Renal cortical epithelial cell (primary cell): ENCODE measurements at places on chromosomes 3 and 15. TPM values are rescaled to one million over a fixed set of nuclear protein-coding genes. Genes with fewer than 3 reads are reported as not detected.

- no peak for DNase-seq
Measured at GRCh38 chr3:47002171-47003055, 22.9 kb downstream of the NBEAL2 start.

DNA sequence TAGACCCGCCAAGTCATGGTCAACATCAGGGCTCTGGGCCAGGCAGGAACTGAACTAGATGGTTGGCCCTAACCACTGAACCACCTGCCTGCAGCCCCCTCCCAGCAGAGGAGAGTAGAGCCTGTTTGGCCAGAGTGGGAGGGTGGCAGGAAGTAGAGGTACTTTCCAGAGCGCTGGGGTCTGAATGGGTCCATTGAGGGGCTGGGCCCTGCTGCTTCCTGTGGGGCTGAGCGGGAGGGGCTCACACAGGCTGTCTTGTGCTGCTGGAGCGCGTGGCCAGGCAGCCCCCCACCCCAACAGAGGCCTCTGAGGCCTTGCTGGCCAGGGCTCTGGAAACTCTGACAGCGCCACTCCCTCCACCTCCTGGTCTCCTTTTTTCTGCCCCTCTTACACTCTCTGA is 17.4 kb downstream of the CSPG4 start:
- no peak for DNase-seq

- peak; percentile 72 for DNase-seq
Measured at GRCh38 chr3:81003008-81003645, 758.3 kb downstream of the GBE1 start.

- no peak for DNase-seq
Measured at GRCh38 chr3:37086918-37087317, 87.5 kb downstream of the LRRFIP2 start.

DNA sequence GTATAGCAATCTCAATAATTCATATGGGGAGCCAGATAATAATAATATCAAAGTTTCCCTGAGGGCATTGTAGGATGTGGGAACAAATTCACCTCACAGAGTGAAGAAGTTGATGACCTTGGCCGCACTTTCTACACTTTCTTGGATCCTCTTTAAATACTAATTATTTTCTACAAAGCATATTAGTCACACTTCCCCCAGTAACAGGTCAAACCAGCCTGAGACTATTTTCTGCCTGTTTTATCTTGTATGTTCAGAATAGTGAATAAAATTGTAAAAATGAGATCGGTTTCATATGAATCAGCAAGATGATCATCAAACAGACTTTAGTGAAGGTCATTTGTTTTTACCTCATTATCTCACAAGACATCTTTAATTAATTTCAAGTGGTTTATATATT is 2.3 kb upstream of the OR5K3 start:
- DNase-seq, result no peak

DNA sequence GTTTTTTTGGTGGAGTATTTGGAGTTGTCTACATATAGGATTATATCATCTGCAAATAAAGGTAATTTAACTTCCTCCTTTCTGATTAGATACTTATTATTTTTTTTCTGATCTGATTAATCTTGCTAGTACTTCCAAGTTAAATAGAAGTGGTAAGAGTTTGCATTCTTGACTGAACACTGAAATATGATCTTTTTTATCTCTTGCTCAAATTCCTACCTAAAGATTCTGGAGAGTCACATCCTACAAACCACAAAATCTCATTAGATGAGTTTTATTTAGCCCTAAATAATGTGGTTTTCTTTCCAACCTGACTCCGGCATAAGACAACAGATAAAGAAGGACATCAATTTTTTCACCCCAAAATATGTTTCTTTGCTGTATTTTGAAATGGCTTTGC is 977.9 kb upstream of the GBE1 start:
- DNase-seq, result no peak

GRCh38 chr3:67329358-67329757 is 325.1 kb downstream of the SUCLG2 start:
- DNase-seq, result peak; percentile 48

DNA sequence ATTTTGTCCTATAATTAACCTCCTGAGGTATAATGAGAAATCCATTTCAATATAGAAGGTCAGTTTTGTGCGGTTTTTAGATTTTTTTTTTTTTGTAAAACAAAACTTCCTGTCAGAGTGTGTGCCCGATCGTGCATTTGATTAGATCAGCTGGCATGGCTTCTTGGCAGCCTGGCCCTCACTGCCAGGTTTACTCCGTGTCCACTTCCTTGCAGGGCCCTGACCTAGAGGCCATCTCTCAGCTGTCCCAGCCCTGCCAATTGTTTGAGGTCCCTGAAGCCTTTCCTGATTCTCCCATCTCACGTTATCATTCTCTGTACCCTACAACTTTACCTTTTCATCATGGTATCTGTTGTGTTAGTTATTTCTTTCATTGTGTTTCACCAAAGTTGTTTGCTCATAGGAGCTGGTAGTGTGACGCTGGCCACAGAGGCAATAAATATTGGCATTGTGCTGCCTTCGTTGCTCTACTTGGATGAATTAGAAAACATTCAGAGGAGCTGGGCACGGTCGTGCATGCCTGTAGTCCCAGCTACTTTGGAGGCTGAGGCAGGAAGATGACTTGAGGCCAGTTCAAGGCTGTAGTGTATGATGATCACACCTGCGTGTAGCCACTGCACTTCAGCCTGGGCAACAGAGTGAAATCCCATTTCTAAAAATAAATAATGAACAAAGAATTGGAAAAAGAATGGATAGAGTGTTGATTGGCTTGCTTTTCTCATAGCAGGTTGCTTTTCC is 202.0 kb downstream of the GHSR start:
- no peak for DNase-seq

- DNase-seq, result no peak
Measured at GRCh38 chr15:57221134-57221533, 155.2 kb upstream of the CGNL1 start.

DNA sequence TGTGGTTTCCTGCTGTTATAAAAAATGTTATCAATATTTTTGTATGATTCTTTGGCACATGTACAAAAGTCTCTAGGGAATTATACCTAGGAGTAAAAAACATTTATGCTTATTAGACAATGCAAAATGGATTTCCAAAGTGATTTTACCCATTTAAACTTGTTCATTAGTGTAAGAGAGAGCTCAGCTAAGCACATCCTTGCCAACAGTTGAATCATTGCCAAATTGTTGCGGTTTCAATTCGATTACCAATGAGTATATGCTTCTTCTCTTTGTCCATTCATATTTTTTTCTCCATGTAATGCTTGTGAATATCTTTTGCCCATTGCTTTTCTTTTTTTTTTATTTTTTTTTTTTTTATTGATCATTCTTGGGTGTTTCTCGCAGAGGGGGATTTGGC is 17.2 kb downstream of the CASR start:
- DNase-seq, result no peak

DNA sequence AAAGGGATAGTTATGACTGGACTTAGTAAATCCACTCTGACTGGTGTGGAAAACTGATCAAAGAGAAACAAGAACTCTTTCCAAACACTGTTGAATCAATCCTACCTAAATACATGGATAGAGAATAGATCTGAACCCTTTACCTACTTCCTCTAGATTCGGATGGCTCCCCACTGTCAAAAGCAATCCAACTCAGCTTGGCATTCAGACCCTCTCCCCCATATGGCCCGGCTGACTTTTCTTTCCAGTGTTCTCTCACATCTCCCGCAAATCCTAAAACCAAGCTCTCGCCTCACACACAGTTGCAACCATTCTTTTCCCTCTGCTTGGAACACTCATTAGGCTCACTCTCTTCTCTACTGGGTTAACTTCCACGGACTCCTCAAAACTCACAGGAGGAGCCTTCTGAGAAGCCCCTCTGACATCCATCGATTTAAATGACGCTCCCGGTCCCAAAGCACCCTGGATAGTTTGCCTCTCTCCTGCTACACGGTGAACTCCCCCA is 639 bp downstream of the SPICE1 start:
- DNase-seq, result peak; percentile 30

DNA sequence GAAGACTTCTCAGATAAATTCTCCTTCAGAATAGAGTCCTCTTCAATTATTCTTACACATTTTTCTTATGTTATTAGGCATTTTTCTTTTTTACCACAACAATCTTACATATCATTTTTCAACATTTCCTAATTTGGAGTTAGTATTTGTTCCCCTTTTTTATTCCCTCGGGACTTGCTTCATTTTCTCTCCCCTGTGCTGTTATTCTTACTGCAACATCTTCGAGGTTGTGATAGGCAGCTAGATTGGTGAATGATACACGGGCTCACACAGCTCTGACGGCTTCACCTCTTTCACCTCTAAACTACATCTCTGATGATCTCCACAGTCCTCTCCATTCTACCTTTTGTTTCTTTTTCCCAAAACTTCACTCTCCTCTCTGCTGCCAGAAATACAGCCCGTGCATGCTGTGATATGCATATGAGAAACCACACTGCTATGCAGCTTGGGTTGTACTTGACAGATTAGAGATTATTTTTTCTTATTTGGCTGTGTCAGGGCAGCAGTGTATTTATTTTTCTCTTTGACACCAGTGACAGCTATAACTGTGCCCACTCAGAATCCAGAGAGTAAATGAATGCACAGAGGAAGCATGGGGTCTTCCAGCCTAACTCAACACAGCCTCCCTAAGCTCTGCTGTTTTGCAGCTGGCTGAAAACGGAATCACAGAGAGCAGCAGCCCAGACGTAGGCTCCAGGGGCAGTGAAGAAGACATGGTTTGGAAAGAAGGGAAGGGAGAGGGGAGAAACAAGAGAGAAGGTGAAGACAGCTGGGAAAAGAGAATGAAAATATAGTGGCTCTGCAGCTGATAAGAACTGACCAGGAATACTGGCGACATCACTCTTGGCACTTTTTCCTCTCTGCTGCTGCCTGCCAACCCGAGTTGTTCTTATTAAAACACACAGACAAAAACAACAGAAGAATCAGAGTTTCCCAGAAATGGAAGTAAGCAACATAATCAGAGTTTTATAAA is 61.8 kb downstream of the SLC9A9 start:
- DNase-seq, result no peak

- no peak for DNase-seq
Measured at GRCh38 chr15:30001602-30002001, 81.2 kb upstream of the GOLGA8J start.

DNA sequence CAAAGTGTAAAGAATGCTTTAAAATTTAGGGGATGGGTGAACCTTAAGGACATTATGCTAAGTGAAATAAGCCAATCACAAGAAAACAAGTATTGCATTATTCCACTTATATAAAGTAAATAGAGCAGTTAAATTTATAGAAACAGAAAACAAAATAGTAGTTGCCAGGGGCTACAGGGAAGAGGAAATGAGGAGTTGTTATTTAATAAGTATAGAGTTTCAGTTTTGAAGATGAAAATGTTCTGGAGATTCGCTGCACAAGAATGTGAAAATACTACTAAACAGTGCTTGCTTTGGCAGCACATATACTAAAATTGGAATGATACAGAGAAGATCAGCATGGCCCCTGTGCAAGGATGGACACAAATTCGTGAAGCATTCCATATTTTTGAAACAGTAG is 32.0 kb downstream of the DNAH12 start:
- DNase-seq, result peak; percentile 14

GRCh38 chr15:29196290-29196689 is 73.3 kb downstream of the NSMCE3 start:
- no peak for DNase-seq

DNA sequence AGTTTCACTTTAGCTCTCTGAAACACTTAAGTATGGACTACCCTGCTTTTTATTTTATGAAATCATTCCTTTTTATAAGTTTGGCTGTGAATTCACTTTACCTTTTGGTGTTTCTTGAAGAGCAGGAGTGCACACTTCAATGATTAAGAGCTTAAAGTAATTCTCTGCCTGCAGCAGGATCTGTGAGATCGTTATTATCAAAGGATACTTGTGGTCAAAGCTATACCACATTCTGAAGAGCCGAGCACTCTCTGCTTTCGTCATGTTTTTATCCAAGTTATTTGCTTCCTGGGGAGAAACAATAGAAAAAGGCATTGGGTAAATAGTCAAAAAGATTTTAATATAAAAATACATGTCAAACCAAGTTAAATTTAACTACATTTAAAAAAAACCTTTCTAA is 243.7 kb downstream of the CHST2 start:
- DNase-seq, result peak; percentile 65

DNA sequence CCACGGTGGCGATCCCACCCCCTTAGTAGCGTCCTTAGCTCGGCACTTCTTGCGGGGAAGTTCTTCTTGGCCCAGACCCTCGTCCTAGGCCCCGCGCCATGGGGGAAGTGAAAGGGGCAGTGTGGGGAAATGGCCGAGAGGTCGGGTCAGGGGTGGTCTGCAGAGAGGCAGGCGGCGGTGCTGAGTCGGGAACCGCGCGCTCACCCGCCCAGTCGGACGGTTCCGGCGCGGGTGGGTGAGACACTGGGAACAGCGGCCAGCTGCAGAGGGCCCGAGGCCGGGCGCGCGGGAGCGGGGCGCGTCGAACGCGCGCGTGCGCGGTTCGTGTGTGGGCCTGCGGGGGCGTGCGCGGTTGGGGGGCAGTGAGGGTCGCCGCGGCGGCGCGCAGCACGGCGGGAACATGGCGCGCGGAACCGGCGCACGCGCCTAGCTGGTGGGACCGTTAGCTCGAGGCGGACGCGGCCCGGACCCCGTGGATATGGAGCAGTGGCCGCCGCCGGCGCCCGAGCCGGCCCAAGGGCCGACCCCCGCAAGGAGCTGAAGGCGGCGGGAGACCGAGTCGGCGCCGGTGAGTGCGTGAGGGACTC is 246.9 kb downstream of the GOLGA6L6 start:
- no peak for DNase-seq

DNA sequence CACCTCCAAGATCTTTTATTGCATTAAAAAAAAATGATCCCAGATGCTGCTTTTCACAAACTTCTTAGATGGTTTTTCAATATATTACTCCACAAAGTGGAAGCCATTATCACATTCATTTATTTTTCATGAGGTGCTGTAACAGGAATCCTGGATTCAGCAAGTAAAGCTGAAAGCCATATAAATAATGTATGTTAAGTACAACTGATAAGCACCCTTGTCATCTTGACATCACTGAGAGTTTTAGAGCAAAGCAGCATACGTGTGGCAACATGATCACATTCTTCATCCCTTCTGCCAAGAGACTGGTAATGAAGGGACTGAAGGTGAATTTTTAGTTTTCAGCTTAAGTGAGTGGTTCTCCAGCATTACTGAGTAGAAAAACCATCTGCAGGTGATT is 44.9 kb upstream of the LRRFIP2 start:
- DNase-seq, result no peak

GRCh38 chr3:113802795-113803455 is 35.7 kb upstream of the GRAMD1C start:
- DNase-seq, result peak; percentile 18

DNA sequence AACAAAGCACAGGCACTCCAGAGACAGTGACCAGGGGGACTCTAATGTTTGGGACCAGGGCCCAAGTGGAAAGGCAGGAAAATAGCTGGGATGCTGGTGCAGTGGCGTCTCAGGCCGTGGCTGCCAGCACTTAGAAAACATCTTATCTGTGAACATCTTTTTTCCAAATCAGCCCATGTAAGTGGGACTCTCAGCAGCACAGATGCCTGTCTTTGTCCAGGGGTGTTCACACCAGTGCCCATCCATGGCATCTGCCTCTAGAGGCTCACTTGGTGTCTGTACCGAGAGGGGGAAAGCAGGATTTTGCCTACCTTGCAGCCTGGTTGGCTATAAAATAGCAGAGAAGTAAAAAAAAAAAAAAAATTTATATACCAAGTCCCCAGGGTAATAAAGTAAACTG is 26.7 kb downstream of the SLC12A8 start:
- DNase-seq, result no peak

The CCDC39 gene
- total RNA-seq, result under 0.01 and 0.10 TPM in 2 replicates

The MAPKAPK3 gene
- total RNA-seq, result 51.7 and 72.4 TPM in 2 replicates

The CEMIP gene
- 0.20 and 0.52 TPM in 2 replicates for total RNA-seq

The KNG1 gene
- total RNA-seq, result 0.99 TPM in 1 of 2 replicates, not detected in the other

The PLIN1 gene
- total RNA-seq, result 0.15 TPM in 1 of 2 replicates, not detected in the other

The MRAS gene
- 28.5 and 91.3 TPM in 2 replicates for total RNA-seq
